ENCODE measurements at places on chromosomes 16 and 17.
A peak's percentile ranks its signal among the peaks of the same experiment; 100 is the strongest.

DNA sequence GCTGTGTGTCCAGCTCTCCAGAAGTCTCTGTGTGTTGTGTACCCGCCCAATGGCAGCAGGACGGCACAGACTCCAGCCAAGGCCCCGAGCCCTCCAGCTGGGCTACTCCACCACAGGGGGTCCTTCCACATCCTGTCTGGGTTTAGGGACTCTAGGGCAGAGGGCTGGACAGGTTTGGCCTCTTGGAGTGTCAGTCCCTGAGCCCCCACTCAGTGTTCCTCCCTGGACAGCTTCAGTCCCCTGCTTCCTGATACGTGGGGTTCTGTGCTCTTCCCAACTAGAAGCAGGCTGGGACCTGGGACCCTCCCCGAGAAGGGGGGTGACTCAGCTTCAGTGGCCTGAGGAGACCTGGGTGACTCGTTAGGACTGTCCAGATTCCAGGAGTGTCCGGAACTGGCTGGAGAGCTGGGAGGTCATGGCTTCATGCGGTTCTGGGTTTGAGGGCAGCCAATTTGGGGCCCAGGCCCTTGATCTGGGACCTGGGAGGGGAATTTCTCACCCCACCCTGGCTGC is 4.2 kb downstream of the CDK3 start:
- H3K36me3 ChIP-seq: no peaks in the 10 kb centered on the region
- H3K4me1 ChIP-seq: no peaks in the 10 kb centered on the region
- H3K27ac ChIP-seq: peak overlapping the region; percentile 15
- DNase-seq: no peak
- no peaks in the 10 kb centered on the region for H3K27me3 ChIP-seq

DNA sequence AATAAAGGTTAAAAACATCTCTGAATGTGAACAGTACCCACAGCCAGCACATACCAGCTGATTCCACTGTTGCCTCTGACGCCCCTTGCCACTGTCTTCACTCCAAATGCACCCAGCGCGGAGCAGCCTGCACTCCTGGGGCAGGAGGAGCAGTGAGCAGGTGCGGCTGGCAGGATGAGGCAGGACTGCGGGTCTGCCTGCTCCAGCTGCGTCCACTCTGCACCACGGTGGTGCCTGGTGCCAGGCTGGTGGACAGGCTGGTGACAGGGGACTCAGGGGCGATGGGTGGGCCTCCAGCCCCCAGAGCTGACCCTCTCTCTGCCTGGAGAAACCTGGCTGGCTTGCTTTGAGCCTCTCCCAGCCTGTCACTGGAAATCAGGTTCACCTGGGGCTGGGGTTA is 9.4 kb downstream of the RAB40B start:
- peaks cover 4% of the 10 kb centered on the region for H3K36me3 ChIP-seq
- H3K4me1 ChIP-seq: no peaks in the 10 kb centered on the region
- DNase-seq: no peak

- no peak within 1 kb of the TSS for H3K27ac ChIP-seq
- H3K27me3 ChIP-seq: peaks cover 8% of the 10 kb centered on the region
- no peak for DNase-seq
Measured at GRCh38 chr17:41060052-41060604, at the start of gene KRTAP2-3. Gene KRTAP2-3, minus strand, starts transcription at chr17:41060114. Its CDS starts 64 bp downstream, at chr17:41060050.

GRCh38 chr17:82370471-82371332 is 863 bp upstream of the UTS2R start:
- peaks cover 8% of the 10 kb centered on the region for H3K4me1 ChIP-seq
- no peak for DNase-seq
- no peak overlapping the region for H3K27ac ChIP-seq
- no peaks in the 10 kb centered on the region for H3K36me3 ChIP-seq

DNA sequence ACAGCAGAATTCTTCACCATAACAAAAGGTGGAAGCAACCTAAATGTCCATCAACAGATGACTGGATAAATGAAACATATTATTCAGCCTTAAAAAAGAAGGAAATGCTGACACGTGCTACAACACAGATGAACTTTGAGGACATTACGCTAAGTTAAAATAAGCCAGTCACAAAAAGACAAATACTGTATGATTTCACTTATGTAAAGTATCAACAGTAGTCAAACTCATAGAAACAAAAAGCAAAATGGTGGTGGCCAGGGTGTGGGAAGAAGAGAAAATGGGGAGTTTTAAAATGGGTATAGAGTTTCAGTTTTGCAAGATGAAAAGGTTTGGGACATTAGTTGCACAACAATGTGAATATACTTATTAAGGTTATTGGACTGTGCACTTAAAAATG is 49.8 kb upstream of the MTMR4 start:
- no peak overlapping the region for H3K4me3 ChIP-seq
- H3K36me3 ChIP-seq: no peaks in the 10 kb centered on the region
- no peak for DNase-seq
- no peak overlapping the region for H3K27ac ChIP-seq
- no peaks in the 10 kb centered on the region for H3K27me3 ChIP-seq

GRCh38 chr16:12896562-12896961 is 4.8 kb upstream of the SHISA9 start:
- no peaks in the 10 kb centered on the region for H3K36me3 ChIP-seq
- DNase-seq: no peak
- no peaks in the 10 kb centered on the region for H3K4me1 ChIP-seq
- H3K4me3 ChIP-seq: no peak overlapping the region

GRCh38 chr16:77928096-77928495 is 94.3 kb upstream of the CLEC3A start:
- DNase-seq: no peak
- H3K36me3 ChIP-seq: no peaks in the 10 kb centered on the region
- no peak overlapping the region for H3K4me3 ChIP-seq
- no peaks in the 10 kb centered on the region for H3K27me3 ChIP-seq
- H3K27ac ChIP-seq: no peak overlapping the region

DNA sequence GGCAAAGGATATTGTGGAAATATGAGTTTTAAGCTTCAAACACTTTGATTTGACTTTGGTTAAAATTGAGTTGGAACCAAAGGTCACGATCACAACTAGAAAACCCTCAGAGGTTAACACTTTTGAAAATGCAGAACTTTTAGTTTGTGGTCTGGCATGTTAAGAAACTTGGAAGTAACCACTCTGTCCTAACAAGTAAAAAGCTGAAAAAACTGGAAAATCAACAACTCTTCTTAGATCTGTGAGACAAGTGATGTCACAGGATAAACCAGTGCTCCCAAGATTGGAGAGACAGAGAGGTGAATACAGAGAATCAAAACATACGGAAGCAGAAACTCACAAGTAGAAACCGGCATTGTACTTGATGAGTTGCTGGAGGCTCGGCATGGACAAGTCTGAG is 17.4 kb downstream of the MFSD6L start:
- no peaks in the 10 kb centered on the region for H3K4me1 ChIP-seq
- no peak overlapping the region for H3K27ac ChIP-seq
- no peaks in the 10 kb centered on the region for H3K36me3 ChIP-seq
- H3K4me3 ChIP-seq: no peak overlapping the region
- H3K27me3 ChIP-seq: peaks cover 13% of the 10 kb centered on the region

- H3K4me3 ChIP-seq: no peak overlapping the region
- no peaks in the 10 kb centered on the region for H3K4me1 ChIP-seq
- DNase-seq: peak; percentile 44
- no peaks in the 10 kb centered on the region for H3K36me3 ChIP-seq
Measured at GRCh38 chr16:23729503-23730424, 16.7 kb upstream of the ERN2 start.

- H3K4me1 ChIP-seq: no peaks in the 10 kb centered on the region
- H3K36me3 ChIP-seq: peaks cover 26% of the 10 kb centered on the region
- H3K27me3 ChIP-seq: no peaks in the 10 kb centered on the region
Measured at GRCh38 chr16:89795676-89796075, 20.8 kb downstream of the FANCA start.

GRCh38 chr16:19566362-19566761 is 10.9 kb downstream of the VPS35L start:
- H3K27me3 ChIP-seq: no peaks in the 10 kb centered on the region
- H3K4me3 ChIP-seq: no peak overlapping the region
- DNase-seq: no peak
- no peaks in the 10 kb centered on the region for H3K4me1 ChIP-seq

DNA sequence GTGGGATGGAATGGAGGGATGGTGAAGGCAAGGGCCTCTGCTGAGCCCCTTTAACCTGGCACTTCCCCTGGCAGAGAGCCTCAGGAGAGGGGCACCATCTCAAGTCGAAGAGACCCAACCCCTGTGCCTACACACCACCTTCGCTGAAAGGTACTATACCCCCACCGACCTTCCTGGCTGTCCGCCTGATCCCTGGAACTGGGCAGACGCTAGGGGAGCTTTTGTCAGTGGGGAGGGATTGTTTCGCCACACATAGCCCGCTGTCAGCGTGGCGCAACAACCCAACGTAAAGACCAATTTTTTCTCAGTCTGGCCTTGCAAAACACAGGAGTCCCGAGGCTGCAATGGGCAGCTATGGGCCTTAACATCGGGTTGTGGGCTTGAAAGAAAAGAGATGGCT is 3.1 kb downstream of the PPP1R1B start:
- H3K4me3 ChIP-seq: no peak overlapping the region
- H3K27me3 ChIP-seq: peaks cover 3% of the 10 kb centered on the region
- DNase-seq: no peak
- no peak overlapping the region for H3K27ac ChIP-seq

- no peak overlapping the region for H3K27ac ChIP-seq
- no peak for DNase-seq
- H3K4me1 ChIP-seq: no peaks in the 10 kb centered on the region
- no peaks in the 10 kb centered on the region for H3K27me3 ChIP-seq
- H3K4me3 ChIP-seq: no peak overlapping the region
- no peaks in the 10 kb centered on the region for H3K36me3 ChIP-seq
Measured at GRCh38 chr17:18986541-18987229, 17.9 kb downstream of the FAM83G start.

DNA sequence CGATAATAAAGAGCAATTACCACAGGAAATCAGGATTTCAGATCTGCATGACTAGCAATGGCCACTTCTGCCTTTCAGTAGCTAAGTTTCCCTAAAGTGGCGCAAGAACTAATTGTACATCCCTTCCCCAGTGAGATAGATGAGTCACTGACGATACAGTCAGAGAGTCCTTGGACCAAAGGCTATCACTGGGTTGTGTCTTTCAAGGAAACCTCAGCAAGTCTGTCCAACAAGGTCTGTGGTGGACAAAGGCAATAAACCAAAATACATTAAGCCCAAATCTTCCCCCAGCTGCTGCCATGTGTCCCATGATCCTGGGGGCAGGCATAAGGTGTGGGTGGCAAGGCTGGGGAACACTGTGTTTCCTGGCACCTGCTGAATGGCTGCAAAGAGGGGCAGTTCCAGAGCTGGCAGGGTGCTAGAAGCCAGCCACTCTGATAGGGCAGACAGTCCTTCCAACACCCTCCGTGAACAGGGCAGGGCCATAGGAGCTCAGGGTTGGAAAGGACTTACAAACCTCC is 20.5 kb upstream of the MTMR4 start:
- no peaks in the 10 kb centered on the region for H3K27me3 ChIP-seq
- no peak for DNase-seq
- H3K36me3 ChIP-seq: no peaks in the 10 kb centered on the region
- no peak overlapping the region for H3K4me3 ChIP-seq

DNA sequence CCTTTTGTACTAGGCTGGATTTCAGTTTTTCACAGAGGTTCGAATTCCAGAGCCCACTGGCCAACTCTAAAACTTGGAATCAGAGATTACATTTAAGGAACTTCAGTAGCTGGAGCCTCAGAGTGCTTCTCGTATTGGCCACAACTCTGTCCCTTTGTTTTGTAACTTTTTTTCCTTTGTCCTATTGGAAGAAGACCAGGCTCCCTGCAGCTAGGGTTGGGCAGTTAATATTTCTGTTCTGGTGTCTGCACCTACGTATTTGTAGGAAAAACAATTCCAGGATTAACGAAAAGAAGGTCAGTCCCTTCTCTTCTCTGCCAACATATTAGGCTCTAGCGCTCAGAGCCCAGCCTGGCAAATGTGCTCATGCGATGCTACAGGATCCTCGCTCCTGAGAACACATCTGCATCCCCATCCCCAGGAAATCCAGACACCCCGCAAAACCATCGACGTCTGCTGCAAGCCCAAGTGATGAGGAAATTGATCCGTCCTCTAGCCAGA is 1.9 kb downstream of the CDH11 start:
- H3K36me3 ChIP-seq: peaks cover 23% of the 10 kb centered on the region
- no peak overlapping the region for H3K4me3 ChIP-seq
- peaks cover 10% of the 10 kb centered on the region for H3K27me3 ChIP-seq
- H3K4me1 ChIP-seq: no peaks in the 10 kb centered on the region
- peak; percentile 85 for DNase-seq

GRCh38 chr17:77879896-77880280 is 78.6 kb upstream of the TNRC6C start:
- H3K4me3 ChIP-seq: no peak overlapping the region
- no peaks in the 10 kb centered on the region for H3K36me3 ChIP-seq
- no peak for DNase-seq
- H3K27me3 ChIP-seq: peaks cover 5% of the 10 kb centered on the region

- no peak for DNase-seq
- H3K27ac ChIP-seq: no peak overlapping the region
- H3K27me3 ChIP-seq: no peaks in the 10 kb centered on the region
Measured at GRCh38 chr16:24820522-24820921, 25.2 kb upstream of the SLC5A11 start.

- peaks cover 57% of the 10 kb centered on the region for H3K4me1 ChIP-seq
- peak overlapping the region; percentile 89 for H3K27ac ChIP-seq
- no peak overlapping the region for H3K4me3 ChIP-seq
Measured at GRCh38 chr16:70724146-70725023, 38.5 kb upstream of the MTSS2 start.

GRCh38 chr17:16044487-16044886 is 44.9 kb downstream of the TTC19 start:
- H3K27ac ChIP-seq: no peak overlapping the region
- H3K4me3 ChIP-seq: no peak overlapping the region
- H3K4me1 ChIP-seq: no peaks in the 10 kb centered on the region
- no peak for DNase-seq
- peaks cover 34% of the 10 kb centered on the region for H3K36me3 ChIP-seq
- H3K27me3 ChIP-seq: no peaks in the 10 kb centered on the region

DNA sequence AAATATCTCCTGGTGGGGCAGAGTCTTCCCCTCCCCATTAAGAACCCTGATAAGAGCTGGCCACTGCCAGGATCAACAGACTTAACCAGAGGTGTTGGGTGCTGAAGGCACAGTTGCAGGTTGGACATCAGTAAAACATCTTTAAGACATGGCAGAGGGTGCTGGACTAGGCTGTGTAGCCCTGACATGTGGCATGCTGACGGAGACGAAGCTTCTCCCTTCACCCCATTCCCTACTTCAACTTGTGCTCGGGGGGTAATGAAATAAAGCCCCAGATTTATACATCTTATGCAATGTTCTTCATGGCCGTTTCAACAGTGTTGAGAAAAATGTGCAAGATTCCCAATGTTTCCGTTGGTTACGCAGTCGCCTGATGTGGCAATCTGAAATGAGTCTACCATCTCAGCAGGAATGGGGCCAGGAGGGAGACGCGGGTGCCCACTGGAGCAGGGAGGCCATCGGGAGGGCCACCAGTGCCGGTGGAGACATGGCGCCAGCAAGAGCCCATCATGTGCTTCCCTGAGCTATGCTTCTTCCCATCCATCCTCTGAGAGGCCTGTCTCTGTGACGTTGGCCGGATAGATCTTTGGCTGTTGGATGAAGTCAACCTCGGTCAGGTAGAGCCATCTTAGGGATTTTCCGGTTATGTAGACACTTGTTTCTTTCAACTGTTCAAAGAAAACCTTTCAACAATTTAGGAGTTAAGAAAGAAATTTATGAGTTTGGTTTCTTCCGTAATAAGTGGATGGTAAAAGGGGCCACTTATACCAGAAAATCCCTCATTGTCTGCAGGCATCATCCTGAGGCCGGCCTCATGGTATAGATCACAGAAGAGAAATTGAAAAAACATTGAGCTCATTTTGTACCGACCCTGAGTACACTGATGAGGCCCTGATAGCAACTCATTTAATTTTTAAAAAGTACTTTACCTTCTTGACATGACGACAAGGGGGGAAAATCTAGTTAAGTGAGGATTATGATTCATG is 6.4 kb downstream of the IRF8 start:
- H3K4me3 ChIP-seq: no peak overlapping the region
- DNase-seq: no peak
- H3K27ac ChIP-seq: no peak overlapping the region
- H3K4me1 ChIP-seq: peaks cover 14% of the 10 kb centered on the region
- H3K27me3 ChIP-seq: no peaks in the 10 kb centered on the region
- peaks cover 16% of the 10 kb centered on the region for H3K36me3 ChIP-seq

Data from lung (tissue), 17 donors.